ENCODE measurements at places on chromosomes 3 and 15. TPM values are rescaled to one million over a fixed set of nuclear protein-coding genes. Genes with fewer than 3 reads are reported as not detected.

GRCh38 chr3:102089904-102090720 lies 240.8 kb downstream of the NFKBIZ start:
- no peak for DNase-seq

DNA sequence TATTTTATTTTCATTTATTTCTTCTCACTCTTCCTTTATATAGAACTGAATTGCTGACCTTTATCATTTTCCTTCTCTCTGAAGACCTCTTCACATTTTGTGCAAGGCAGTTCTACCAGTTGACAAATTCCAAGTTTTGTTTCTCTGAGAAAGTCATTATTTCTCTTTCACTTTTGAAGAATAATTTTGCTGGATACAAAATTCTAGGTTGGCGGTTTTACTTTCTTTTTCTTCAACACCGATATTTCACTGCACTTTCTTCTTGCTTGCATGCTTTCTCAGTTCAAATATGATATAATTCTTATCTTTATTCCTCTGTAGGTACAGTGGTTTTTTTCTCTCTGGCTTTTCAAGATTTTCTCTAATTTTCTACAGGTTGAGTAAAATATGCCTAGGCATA lies 15.9 kb downstream of the RFX7 start:
- DNase-seq: no peak

DNA sequence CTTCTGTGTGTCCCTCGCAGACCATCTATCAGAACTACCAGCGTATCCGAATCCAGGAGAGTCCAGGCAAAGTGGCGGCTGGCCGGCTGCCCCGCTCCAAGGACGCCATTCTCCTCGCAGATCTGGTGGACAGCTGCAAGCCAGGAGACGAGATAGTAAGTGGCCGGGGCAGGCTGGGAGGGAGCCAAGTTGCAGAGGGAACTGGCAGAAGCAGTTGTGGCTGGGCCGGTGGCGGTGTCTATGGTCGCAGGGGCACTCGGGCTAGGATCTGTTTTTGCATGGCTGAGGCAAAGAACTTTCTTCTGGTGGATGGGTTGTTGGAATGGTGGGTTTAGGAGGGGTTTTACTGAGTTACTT lies 10.1 kb downstream of the MCM2 start:
- no peak for DNase-seq

GRCh38 chr3:150376001-150376848 lies 31.9 kb upstream of the TSC22D2 start:
- DNase-seq: no peak

DNA sequence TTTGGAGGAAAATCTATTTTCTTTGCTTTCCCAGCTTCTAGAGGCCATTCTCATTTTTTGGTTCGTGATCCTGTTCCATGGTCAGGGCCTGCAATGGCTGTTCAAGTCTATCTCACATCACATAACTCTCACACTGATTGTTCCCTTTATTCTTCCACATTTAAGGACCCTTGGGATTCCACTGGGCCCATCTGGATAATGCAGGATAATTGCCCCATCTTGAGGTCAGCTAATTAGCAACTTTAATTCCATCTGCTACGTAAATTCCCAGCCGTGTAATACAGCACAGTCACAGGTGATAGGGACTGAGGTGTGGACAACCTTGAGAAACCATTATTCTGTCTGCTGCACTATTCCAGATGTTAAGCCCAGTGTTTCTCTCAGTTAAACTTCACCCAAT lies 311.6 kb upstream of the CNTN4 start:
- no peak for DNase-seq

DNA sequence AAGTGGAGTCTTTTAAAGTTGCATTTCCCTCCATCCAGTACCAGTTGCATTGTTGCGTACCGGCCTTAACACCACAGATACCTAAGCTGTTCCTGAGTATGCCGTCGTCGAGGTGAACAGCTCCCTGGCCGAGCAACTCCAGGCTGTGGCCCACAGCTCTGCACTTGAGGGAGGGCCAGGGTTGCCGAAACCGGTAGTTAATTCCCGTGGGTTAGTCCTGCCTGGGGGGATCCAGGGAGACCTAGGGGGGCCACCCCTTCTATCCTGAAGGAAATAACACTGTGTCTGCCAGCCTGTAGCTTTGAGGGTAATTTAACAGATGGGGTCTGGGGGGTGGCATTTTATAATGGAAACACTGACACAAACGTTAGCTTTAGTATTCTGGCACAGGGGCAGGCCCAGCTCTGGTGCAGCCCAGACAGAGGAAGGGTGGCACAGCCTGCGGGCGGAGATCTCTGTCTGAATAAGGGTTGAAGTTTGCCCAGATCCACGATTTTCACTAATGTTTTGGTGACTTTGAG lies 60.8 kb downstream of the RGMA start:
- DNase-seq: no peak

- no peak for DNase-seq
Observed at GRCh38 chr15:30927148-30927761, 23.5 kb downstream of the FAN1 start.

Gene ACY1
- total RNA-seq: 53.8 TPM

DNA sequence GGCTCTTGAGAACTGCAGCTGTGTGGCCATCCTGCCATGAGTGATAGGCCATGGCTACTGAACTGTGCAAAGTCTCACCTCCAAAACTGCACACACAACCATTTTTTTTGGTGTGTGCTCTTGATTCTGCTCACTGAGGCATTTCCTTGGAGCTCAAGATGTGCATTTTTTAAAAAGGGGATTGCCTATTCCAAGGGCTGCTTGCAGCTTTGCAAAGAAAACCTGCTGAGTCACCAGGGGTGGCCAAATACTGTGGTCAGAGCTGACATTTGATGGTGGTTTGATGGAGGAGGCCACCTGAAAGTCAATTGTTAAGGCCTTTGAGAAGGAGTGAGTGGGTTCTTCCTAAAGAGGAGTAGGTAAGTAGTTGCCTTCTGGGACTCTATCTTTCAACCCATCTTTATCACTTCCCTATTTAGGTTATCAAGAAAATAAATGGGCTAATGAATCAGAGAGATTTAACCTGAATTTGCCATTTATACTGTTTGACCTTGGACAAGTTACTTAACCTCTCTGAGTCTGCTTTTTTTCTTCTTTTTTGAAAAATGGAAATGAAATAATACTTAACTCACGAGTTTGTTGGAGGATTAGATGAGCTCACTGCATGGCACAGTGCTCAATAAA lies 87.9 kb downstream of the CHST2 start:
- DNase-seq: no peak
